ENCODE measurements at places on chromosomes 11 and 22.
A peak's percentile ranks its signal among the peaks of the same experiment; 100 is the strongest.

- DNase-seq, result no peak
Observed at GRCh38 chr11:13149991-13150390, 127.6 kb upstream of the BMAL1 start.

DNA sequence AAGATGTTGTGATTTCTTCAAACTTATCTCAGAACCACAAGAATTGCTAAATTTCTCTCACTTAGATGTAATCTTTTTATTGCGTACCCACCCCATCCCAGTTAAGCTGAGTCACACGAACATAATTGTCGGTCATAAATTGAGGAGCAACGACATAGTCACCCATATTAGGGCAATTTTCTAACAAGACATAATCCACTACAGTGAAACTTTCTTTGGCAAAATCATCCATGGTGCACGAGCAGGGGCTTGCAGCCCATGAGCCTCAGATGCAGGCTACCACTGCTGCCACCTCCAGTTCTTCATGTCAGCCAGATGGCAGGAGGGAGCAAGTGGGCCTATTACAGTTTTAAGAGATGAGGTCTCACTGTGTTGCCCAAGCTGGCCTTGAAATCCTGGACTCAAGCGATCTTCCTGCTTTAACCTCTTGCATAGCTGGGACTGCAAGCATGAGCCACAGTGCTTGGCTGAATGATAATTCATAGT, 70.3 kb upstream of the GRK2 start:
- no peak for DNase-seq

DNA sequence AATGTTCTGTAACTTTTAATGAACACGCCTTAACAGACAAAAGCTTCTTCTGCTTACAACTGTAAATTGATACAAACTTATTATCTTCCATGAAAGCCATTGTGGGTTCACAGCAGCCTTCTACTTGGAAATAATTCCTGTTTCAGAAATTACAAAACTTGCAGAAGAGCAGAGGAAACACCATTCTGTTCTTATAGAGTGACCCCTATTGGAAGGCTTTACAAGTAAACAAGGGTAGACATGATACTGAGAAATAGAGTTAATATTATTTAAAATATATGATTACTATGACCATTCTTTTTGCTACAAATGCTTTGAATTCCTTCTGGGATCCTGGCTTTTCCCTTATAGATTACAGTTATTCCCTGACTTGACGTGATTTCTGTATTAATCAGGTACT, 32.4 kb upstream of the KCNA4 start:
- no peak for DNase-seq

- DNase-seq, result no peak
Observed at GRCh38 chr11:134643115-134644012, 231.3 kb upstream of the B3GAT1 start.

DNA sequence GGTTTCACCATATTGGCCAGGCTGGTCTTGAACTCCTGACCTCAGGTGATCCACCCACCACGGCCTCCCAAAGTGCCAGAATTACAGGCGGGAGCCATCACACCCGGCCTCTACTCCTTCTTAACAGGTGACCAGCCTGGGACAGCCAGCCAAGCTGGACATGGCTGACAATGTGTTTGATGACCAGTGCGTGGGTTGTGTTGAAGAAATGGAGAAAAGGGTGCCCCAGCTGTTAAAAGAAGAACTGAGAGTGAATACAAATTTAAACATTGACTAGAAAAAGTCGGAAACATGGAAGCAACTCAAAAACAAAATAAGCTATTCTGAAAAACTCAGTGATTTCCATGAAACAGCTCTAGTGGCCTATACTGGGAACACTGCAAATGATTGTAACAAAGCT, 86.5 kb upstream of the CLPB start:
- DNase-seq, result no peak

GRCh38 chr11:117076941-117077691, 21.1 kb downstream of the SIK3 start:
- DNase-seq, result peak; percentile 85

GRCh38 chr11:66477263-66478201, 2.7 kb upstream of the DPP3 start:
- DNase-seq, result no peak

GRCh38 chr22:50621948-50622722, 5.8 kb downstream of the ARSA start:
- DNase-seq, result peak; percentile 41

DNA sequence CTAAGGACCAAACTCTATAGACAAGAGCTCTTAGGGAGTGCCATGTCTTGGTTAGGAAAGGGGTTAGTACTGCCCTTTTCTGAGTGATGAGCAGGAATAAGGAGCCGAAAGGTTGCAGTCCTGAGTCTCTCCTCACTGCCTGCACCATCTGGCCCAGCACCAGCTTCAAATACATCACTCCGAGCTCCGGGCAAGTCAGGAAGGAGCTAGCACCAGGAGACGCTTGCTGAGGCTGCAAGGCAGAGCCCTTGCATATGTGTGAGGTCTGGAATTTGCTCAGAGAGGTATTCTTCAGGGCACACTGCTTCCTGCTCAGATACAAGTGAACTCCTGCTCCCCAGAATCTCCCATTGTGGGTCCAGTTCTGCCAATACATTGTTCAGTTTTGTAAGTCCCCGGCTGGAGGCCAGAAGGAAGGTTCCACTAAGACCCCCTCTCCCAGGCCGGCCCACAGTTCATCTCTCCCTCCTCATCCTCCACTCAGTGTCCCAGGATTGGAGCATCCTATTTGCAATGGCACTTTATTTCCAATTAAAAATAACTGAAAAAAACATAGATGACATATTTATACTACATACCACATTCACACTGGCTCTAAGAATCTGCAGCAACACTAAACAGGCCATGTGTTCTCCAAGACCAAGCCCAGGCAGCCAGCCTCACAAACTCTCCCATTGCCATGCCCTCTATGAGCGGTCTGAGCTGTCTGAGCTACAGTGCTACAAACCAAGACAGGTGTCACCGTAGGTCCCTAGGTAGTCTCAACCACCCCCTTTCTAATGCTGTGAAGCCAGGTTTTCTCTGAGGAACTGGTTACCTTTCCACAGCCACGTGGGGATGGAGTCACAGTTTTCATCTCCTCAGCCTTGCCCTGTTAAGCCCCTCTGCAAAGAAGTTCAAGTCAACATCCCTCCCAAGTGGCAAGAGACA, 55.1 kb upstream of the SPATA19 start:
- no peak for DNase-seq

DNA sequence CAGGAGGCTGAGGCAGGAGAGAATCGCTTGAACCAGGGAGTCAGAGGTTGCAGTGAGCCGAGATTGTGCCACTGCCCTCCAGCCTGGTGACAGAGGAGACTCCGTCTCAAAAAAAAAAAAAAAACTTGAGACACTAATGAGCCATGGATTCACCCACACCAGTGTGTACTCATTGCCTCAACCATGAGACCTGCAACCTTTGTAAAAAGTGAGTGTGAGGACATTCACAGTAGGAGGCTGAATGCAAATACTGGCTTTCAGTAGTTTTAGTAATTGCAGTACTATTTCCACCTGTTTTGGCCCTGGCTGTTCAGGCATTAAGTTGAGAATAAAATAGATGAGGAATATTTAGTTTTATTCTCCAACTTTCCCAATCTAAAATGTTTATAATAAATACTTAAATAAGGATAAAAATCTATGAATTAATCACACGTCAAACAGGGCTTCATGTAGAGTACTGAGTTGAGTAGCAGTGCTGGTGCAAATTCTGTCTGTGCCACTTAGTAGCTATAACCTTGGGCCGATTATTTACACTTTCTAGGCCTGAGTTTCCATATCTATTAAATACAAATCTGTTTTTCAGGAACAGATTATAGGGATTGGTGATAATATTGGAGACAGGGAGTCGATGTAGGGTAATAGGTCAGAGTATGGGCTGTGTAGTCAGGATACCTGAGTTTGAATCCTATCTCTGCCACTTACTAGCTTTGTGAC, 72.8 kb downstream of the PPP2R1B start:
- no peak for DNase-seq

DNA sequence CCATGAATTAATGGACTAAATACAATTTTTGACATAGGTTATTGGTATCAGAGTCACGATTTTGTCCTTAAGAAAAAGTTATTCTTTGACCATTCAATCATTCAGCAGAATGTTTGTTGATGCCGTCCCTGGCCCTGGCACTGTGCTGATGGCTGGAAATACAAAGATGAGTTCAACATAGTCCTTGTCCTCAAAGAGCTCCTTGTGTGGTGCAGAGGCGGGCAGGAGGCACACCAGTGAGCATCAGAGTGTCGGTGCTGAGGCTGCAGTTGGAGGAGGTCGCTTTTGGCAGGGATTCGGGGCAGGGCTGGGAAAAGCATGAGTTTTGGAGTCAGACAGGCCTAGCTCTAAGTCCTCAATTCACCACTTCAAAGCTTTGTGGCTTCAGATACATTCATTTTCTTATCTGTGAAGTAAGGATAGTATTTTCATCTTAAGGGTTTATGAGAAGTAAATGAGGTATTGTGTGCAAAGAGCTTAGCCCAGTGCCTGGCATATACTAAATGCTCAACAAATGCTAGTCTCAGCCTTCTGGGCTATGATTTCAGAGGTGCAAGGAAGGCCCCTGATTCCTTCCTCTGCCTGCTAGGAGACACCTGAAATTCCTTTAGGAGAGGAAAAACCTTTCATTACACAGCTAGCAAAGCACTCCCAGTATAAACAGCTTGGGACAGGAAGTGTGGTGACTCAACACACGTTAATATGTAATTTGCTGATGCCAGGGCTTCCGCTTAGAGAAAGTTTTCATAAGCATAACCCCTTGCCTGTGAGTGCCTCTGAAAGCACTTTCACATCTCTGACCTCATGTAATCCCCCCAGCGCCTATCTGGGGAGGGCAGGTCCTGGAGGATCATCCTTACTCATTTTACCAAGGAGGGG, 113.8 kb downstream of the NECTIN1 start:
- DNase-seq, result no peak

- DNase-seq, result no peak
Observed at GRCh38 chr11:104581246-104581980, 316.8 kb downstream of the CASP12 start.

DNA sequence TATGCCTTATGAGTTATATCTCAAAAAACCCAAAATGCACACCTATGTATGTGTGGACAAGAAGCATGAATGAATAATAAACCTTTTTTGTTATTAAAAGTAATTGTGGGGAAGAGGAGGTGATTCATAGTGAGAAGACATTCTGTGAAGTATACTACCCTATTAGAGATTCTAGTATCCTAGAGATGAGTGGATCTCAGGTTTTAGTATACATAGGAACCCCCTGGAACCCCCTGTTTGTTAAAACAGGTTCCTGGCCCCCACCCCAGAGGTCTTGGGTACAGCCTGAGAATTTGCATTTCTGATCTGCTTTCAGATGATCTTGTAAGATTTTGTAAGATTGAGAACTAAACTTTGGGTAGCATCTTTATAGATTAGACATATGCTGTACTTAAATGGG, 17.5 kb downstream of the NUCB2 start:
- DNase-seq, result no peak

DNA sequence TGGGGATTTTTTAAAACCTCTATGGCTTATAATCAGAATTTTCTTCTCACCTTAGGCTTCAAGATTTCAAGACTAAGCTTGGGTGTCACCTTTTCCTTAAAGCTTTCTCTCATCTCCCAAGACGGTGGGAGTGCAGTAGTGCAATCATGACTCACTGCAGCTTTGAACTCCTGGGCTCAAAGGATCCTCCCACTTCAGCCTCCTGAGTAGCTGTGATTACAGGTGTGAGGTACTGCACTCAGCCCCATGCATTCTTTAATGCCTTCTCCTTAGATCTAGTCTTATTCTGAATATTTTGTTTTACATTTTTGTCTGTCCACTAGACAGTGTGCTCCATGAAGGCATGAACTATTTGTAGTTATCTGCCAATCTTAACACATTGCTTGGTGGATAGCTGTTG, 55.7 kb upstream of the FAT3 start:
- DNase-seq, result no peak

- no peak for DNase-seq
Observed at GRCh38 chr11:38481391-38481790, 1883.4 kb upstream of the RAG2 start.

GRCh38 chr11:61104963-61105362, 2.7 kb downstream of the CD5 start:
- DNase-seq, result no peak

GRCh38 chr11:63765688-63766241, 2.8 kb downstream of the ZFTA start:
- no peak for DNase-seq

DNA sequence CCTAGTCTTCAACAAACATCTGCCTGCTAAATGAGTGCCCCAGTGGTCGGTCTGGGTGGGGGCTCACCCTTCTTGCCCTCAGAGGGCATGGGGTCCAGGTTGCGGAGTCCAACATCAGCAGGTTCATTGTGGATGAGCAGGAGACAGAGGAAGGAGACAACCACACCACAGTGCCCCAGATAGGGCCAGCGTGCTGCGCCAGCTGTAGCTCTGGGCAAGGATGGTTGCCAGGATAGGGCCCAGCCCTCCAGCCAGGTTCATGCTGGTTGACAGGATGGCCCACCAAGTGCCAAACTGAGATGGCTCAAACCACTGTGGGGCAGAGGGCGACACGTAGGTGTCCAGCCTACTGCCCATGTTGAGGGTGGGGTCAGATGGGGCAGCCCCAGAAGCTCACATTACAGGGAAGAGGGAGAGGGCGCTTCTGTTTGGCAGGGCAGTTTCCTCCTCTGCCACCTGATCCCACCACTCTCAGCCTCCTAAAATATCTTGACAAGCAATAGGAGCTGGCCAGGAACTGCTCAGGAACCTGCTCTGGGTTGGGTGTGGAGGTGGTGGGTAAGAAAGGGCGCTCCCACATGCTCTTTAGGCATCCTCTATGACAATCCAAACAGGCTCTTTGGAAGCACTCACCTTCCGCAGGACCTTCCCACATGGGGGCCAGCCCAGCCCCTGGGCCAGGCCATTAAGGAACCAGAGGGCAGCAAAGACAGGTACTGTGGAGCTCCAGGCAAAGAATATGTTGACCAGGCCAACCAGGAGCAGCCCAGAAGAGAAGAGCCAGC, 2.9 kb downstream of the SLC37A4 start:
- DNase-seq, result no peak

DNA sequence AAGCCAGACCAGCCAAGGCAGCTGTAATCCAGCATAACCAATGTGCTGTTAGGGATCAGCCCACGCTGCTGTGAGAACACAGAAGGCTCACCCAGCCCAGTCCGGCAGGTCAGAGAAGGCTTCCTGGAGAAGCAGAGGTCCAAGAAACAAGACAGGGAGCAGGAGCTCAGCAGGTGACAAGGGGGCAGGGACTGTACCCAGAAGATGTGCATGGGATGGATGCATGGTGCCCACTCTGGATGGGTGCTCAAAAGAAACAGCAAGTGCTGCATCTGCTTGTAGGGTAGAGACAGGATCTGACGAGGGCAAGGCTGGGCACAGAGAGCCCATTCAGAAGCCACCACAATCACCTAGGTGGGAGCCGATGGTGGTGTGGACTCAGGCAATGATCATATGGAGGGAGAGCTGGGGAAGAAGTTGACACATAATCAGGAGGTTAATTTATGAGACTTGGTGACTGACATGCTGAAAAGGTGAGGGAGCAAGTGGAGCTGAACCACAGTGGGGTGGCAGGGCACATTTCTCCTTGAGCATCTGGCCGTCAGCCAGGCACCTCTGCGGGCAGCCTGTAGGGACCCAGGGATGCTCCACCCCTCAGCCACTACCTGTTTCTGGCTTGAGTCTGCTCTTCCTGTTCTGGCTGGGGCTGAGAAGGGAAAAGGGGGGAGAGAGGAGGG, 102.3 kb upstream of the DRD2 start:
- no peak for DNase-seq

- DNase-seq, result no peak
Observed at GRCh38 chr11:72859126-72859525, 44.9 kb downstream of the ATG16L2 start.

All from LNCaP clone FGC (cell line).